Spleen (tissue), 13 donors: ENCODE measurements at places on chromosomes 1 and 21. TPM values are rescaled to one million over a fixed set of nuclear protein-coding genes. Genes with fewer than 3 reads are reported as not detected.

The TMPRSS3 gene
- 0.80 TPM for total RNA-seq

The LCA5L gene
- 0.40 TPM for total RNA-seq

- H3K27ac ChIP-seq, result no peak overlapping the region
- no peaks in the 10 kb centered on the region for H3K4me1 ChIP-seq
- H3K36me3 ChIP-seq, result no peaks in the 10 kb centered on the region
These were observed 272.0 kb downstream of the HHIPL2 start for GRCh38 chr1:222275729-222276465.

The PGLYRP4 gene
- total RNA-seq, result not detected

The KIRREL1 gene
- total RNA-seq, result 14.0 TPM

The ESPN gene
- 0.54 TPM for total RNA-seq

DNA sequence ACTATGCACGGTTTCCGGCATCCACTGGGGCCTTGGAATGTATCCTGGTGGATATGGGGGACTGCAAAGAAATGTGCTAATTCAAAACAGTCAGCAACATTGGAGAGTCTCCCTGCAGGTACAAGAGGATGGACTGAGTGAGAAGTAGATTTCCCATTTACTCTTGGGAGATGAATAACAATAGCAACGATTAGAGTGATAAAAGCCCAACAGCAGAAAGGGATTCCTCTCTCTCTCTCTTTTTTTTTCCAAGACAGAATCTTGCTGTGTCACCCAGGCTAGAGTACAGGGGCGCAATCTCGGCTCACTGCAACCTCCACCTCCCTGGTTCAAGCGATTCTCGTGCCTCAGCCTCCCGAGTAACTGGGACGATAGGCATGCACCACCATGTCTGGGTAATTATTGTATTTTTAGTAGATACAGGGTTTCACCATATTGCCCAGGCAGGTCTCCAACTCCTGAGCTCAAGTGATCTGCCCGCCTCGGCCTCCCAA, 5.0 kb upstream of the SHCBP1L start:
- H3K4me3 ChIP-seq, result no peak overlapping the region
- H3K36me3 ChIP-seq, result no peaks in the 10 kb centered on the region
- H3K4me1 ChIP-seq, result peaks cover 8% of the 10 kb centered on the region
- no peak overlapping the region for H3K27ac ChIP-seq
- no peak for DNase-seq

DNA sequence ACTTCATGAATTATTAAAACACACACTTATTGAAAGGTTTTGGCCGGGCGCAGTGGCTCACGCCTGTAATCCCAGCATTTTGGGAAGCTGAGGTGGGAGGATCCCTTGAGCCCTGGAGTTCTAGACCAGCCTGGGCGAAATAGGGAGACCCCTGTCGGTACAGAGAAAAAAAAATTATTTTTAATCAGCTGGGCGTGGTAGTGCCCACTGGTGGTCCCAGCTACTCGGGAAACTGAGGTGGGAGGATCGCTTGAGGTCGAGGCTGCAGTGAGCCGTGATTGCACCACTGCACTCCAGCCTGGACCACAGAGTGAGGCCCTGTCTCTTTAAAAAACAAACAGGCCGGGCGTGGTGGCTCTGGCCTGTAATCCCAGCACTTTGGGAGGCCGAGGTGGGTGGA, 1.7 kb downstream of the GABPB2 start:
- no peak for DNase-seq
- no peak overlapping the region for H3K4me3 ChIP-seq
- H3K4me1 ChIP-seq, result peaks cover 10% of the 10 kb centered on the region

The MTARC2 gene
- total RNA-seq, result 16.9 TPM

GRCh38 chr21:41169701-41170100, 1.7 kb downstream of the BACE2 start:
- DNase-seq, result no peak
- H3K36me3 ChIP-seq, result no peaks in the 10 kb centered on the region
- peaks cover 50% of the 10 kb centered on the region for H3K4me1 ChIP-seq
- no peak overlapping the region for H3K4me3 ChIP-seq

GRCh38 chr1:7121622-7121988, 336.4 kb downstream of the CAMTA1 start:
- no peaks in the 10 kb centered on the region for H3K27me3 ChIP-seq
- no peak for DNase-seq
- H3K4me3 ChIP-seq, result no peak overlapping the region
- H3K36me3 ChIP-seq, result no peaks in the 10 kb centered on the region
- H3K27ac ChIP-seq, result no peak overlapping the region
- H3K4me1 ChIP-seq, result no peaks in the 10 kb centered on the region

DNA sequence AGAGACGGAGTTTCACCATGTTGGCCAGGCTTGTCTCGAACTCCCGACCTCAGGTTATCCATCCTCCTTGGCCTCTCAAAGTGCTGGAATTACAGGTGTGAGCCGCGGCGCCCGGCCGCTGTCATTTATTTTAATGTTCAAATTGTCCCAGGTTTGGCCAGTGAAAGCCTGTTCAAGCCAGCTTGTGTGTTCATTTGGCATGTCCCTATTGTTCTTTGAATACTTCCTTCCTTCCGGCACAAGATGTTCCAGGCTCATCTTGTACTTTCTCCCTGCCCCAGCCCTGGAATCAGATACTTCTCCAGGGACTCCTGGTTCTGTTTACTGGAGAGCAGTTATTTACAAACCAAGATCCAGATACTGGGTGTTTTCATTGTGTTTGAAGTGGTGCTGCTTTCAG, 37.0 kb downstream of the ZBTB8B start:
- no peak overlapping the region for H3K4me3 ChIP-seq
- peaks cover 5% of the 10 kb centered on the region for H3K4me1 ChIP-seq
- H3K27ac ChIP-seq, result peak overlapping the region; percentile 1

The BARHL2 gene
- not detected for total RNA-seq

DNA sequence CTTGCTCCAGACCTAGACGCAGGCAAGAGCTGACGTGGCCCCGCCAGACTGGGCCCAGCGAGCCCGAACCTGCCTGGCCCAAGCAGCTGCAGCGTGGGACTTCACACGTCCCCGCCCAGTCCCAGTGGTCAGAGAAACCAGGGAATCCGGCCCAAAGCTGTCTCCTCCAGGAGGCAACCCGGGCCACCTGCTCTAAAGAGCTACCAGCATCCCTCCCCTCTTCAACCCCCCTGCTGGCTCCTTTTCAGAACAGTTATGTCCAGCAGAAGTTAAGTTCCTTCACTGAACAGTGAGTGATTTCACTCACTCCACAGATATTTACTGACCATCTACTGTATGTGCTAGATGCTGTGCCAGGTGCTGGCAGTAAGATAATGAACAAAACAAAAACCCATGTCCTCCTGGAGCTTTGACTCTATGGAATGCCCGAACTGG, 2.1 kb upstream of the EFNA1 start:
- H3K4me1 ChIP-seq, result peaks cover 46% of the 10 kb centered on the region
- no peak for DNase-seq
- no peak overlapping the region for H3K27ac ChIP-seq
- peaks cover 39% of the 10 kb centered on the region for H3K27me3 ChIP-seq

GRCh38 chr1:61432616-61433388, 292.1 kb downstream of the TM2D1 start:
- H3K4me3 ChIP-seq, result no peak overlapping the region
- no peak for DNase-seq
- H3K27me3 ChIP-seq, result no peaks in the 10 kb centered on the region
- H3K36me3 ChIP-seq, result no peaks in the 10 kb centered on the region
- H3K4me1 ChIP-seq, result no peaks in the 10 kb centered on the region
- no peak overlapping the region for H3K27ac ChIP-seq

GRCh38 chr1:229769006-229769405, 143.0 kb downstream of the URB2 start:
- DNase-seq, result no peak
- no peak overlapping the region for H3K27ac ChIP-seq
- no peaks in the 10 kb centered on the region for H3K4me1 ChIP-seq
- no peaks in the 10 kb centered on the region for H3K36me3 ChIP-seq

DNA sequence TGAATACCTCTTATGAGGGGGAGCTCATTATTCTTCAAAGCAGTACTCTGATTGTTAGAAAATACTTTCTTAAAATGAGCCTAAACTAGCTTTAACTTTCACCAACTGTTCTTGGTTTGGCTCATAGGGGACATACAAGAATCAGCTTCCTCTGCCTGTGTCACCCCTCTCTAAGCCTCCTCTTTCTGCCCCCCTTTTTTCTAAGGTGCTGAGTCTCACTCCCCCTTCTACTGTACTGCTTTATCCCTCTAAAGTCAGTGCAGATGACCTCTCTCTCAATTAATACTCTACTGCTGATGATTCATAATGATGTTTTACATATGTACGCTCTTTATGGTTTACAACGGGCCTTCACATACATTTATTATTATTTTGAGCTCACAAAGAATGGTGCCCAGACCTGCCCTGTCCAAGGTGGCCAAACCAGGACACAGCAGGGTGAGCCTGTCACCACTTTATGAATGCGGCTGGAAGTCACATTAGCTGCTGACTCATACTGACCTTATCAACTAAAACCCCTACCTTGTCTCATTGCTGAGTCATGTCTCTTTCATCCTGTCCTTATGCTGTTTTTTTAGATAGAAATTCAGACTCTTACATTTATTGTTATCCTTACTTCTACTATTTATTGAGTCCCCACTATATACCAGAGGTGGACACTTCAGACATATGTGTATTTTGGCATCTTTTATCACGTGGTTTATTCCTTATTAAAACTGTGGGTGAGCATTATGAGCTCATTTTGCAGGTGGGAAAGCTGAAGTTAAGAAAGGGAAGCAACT, 126.9 kb downstream of the RNF220 start:
- H3K4me1 ChIP-seq, result no peaks in the 10 kb centered on the region
- DNase-seq, result no peak
- no peaks in the 10 kb centered on the region for H3K27me3 ChIP-seq
- no peak overlapping the region for H3K27ac ChIP-seq
- H3K4me3 ChIP-seq, result no peak overlapping the region
- no peaks in the 10 kb centered on the region for H3K36me3 ChIP-seq

DNA sequence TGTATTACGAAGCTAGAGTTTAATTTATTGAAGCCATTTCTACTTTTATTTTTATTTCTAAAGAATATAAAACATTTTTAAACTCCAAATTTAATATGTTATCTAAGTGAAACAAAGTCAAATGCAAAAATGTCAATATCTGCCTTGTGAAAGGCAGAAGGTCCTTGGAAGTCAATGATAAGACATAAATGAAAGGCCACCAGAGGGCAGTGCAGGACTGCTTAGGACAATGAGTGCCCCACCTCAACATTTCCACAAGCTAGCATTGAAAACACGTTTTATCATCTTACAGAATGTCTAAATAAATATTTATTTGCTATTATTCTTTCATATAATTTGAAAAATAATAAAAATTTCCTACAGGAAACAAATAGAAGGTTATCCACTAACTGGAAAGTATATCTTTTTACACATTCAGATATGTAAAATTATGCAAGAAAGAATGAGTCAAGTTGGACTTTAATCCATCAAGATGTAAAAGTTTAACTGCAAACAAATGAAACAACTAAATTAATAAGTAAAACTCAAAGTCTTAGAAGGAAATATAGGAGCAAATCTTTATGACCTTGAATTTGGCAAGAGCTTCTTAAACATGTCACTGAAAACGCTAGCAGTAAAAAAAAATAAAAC, 140.1 kb upstream of the FMN2 start:
- H3K4me1 ChIP-seq, result no peaks in the 10 kb centered on the region
- no peaks in the 10 kb centered on the region for H3K27me3 ChIP-seq
- no peak for DNase-seq

DNA sequence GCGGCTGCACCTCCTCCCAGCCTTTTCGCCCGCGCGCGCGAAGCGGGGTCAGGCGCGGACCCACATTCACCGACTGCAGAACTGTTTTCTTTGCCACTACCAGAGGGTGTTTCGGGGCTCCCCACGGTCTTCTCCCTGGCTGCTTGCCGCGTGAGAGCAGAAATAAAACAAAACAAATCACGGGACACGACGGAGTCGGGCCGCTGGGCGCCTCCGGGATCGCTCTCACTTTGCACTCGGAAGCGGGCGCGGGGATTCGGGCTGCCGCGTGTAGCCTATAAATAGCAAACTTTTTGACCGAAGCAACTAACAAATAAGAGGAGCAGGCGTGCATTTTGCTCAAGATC, 412.3 kb upstream of the ESRRG start:
- H3K4me3 ChIP-seq, result peak overlapping the region; percentile 34
- peaks cover 65% of the 10 kb centered on the region for H3K27me3 ChIP-seq
- no peak overlapping the region for H3K27ac ChIP-seq
- H3K4me1 ChIP-seq, result peaks cover 46% of the 10 kb centered on the region
- H3K36me3 ChIP-seq, result no peaks in the 10 kb centered on the region

DNA sequence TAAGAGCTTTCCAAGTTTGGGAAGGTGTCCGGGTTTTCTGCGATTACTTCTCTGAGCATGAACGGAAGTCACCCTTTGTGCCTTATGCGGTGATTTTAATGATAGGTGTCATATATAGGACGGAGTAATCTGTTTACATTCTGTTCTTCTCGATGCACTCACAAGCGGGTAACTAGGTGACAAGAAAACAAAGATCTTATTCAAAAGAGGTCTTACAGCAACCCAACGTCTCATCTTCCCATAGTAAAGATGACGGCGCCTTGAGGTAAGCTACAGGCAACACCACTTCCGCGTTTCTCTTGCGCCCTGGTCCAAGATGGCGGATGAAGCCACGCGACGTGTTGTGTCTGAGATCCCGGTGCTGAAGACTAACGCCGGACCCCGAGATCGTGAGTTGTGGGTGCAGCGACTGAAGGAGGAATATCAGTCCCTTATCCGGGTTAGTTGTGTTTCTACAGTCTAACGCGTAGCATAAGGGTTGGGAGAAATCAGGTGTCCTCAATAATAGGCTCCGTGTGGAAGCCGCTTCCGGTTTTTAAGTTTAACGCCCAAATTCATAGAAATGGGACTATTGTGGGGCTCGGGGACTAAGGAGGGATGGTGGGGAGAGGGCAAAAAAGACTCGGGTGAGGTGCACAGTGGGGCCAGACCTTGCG, at the start of gene UFC1:
UFC1 (plus strand) TSS at position 297 of the 656 bp plus-strand sequence; CDS start at position 317, 20 bp downstream.
- H3K27ac ChIP-seq, result peak within 1 kb of the TSS; percentile 94
- H3K4me3 ChIP-seq, result peak within 1 kb of the TSS; percentile 80
- DNase-seq, result peak; percentile 93
- H3K36me3 ChIP-seq, result peaks cover 22% of the 10 kb centered on the region

The LCE2B gene
- not detected for total RNA-seq

DNA sequence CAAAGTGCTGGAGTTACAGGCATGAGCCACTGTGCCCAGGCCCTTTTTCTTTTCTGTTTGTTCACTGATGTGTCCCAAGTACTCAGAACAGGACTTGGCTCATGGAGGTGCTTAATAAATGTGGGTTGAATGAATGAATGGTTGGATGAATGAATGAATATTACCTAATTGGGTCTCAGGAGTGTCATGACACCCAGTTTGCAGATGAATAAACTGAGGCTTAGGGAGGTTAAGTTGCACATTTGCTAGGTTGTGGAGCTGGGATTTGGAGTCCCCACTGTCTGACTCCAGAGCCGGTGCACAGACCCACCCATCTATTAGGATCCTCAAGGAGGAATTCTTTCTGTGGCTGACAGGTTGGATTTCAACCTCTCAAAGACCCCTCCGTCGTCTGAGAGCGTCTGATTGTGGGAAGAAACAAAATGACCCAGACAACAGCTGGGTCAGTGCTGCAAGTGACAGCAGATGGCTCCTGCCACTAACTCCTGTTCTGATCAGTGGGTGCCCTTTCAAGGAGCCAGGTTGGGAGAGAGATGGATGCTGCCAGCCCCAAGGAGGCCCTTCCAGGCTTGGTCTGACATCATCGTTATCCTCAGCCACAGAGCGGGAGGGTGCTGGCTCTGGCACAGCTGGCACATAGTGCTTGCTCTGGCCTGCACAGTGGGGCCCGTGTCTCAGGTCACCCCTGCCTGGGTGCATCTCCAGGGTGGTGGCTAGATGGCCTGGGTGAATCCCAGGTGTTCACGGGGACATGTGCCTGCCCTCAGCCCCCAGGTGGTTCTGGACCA, 24.2 kb downstream of the ARHGEF10L start:
- H3K4me3 ChIP-seq, result no peak overlapping the region
- H3K4me1 ChIP-seq, result peaks cover 18% of the 10 kb centered on the region

The VWA1 gene
- total RNA-seq, result 3.9 TPM

The HEYL gene
- 5.2 TPM for total RNA-seq

The OPRD1 gene
- not detected for total RNA-seq

The SELENBP1 gene
- 82.5 TPM for total RNA-seq

The TFF3 gene
- 72.9 TPM for total RNA-seq
